ENCODE measurements at places on chromosomes 2 and 18.

GRCh38 chr18:10343778-10344177 is 110.7 kb upstream of the APCDD1 start:
- DNase-seq: no peak

DNA sequence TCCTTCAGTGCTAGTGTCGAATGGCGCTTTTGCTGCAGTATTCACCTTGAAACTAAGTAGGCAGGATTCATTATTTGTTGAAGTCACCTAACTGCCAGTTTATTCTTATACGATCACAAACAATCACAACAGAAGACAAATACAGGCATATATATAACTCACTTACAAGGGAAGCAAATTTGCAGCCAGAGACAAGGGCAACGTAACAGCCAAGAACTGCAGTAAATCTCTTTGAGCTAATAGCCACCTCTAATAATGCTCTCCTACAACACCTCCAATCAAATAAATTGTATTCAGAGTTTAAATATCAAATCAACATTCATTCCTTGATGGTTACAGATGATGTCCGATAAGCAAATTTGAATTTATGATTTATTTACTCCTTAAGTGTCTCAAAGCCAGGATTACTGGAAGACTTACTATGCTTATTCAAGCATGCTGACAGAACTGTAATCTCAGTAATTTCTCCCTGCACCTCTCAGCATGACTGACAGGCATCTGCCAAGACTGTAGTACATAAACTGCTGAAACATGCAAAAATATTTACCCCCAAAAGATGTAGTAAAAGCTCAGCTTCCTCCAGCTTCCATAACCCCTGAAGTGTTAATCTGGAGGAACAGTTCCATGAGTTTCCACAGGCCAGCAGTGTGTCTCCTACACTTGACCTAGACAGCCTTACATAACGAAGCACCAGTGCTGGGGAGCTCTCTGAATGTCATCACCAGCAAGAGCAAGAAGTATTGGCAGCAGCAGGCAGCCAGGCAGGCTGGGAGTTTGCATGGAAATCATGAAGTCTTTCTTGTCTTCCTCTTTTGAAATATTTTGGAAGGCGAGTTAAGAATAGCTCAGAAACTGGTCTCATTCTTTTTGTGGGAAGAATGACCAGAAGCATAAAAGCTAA is 20.9 kb upstream of the SCN1A start:
- no peak for DNase-seq

GRCh38 chr18:32439241-32439640 is 31.4 kb downstream of the GAREM1 start:
- no peak for DNase-seq

DNA sequence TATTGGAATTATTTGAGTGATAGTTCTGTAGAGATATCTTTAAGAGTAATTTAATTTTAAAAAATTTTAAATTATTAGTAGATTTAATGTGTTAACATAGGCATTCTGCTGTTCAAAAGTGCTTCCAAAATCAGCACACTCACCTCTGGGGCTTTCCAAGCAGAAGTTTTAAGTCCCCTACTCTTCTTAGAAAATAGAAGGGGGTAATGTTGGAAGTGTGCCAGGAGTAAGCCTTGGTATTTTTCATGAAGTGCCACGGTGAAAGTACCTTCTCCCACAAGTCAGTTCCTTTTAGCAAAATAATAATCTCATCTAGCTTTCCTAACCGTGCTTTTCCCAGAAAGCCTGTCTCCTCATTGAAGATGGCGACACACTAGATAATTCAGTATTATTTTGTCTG is 3.9 kb upstream of the TNFRSF11A start:
- DNase-seq: no peak

GRCh38 chr18:77039196-77040130 is 93.1 kb downstream of the MBP start:
- no peak for DNase-seq

DNA sequence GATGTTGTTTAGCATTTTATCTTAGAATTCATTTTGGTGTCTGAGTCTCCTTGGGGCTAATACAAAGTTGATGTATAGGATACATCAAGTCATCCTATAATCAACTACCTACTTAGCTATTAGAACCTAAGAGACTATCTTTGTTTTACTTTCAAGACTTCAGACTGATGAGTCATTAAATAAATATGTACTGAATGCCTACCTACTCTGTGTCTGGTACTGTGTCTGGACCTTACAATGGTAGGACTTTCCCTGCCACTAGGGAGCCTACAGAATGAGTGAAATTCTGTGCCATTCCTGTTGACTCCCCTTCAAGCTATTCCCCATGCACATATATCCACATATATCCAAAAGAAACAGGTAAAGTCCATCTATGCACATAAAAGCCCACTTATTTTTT is 114.5 kb downstream of the ERBB4 start:
- no peak for DNase-seq

Measured in activated T-helper 1 cell treated with anti-CD3 and anti-CD28 coated beads, Interleukin-2, amount 50 U/mL, for 16 hours (primary cell).